ENCODE measurements at places on chromosomes 3 and 15.

- no peak for DNase-seq
Measured at GRCh38 chr3:172009803-172010202, 29.6 kb upstream of the FNDC3B start.

- no peak for DNase-seq
Measured at GRCh38 chr3:58521917-58522631, 14.9 kb downstream of the ACOX2 start.

DNA sequence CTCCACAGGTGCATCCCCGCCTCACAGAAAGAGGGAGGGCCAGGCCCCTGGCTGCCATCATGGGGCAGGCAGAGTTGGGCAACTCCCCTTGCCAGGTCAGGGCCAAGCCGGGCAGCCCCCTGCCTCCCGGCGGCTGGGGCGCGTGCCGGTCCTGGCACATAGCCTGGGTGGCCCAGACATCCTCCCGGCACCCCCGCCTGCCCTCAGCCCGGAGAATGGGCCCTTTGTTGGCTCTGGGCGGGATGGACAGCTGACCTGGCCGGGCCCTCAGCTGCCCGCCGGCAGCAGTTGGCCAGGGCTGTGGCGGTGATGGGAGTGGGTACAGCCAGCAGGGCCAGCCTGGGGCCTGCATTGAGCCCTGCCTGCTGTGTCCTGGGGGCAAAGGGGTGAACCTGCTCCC, 16.5 kb downstream of the PLXNA1 start:
- DNase-seq, result no peak

- DNase-seq, result no peak
Measured at GRCh38 chr3:131374741-131375140, 6.8 kb upstream of the NUDT16 start.

GRCh38 chr3:38382506-38383080, 36.0 kb downstream of the XYLB start:
- DNase-seq, result no peak

DNA sequence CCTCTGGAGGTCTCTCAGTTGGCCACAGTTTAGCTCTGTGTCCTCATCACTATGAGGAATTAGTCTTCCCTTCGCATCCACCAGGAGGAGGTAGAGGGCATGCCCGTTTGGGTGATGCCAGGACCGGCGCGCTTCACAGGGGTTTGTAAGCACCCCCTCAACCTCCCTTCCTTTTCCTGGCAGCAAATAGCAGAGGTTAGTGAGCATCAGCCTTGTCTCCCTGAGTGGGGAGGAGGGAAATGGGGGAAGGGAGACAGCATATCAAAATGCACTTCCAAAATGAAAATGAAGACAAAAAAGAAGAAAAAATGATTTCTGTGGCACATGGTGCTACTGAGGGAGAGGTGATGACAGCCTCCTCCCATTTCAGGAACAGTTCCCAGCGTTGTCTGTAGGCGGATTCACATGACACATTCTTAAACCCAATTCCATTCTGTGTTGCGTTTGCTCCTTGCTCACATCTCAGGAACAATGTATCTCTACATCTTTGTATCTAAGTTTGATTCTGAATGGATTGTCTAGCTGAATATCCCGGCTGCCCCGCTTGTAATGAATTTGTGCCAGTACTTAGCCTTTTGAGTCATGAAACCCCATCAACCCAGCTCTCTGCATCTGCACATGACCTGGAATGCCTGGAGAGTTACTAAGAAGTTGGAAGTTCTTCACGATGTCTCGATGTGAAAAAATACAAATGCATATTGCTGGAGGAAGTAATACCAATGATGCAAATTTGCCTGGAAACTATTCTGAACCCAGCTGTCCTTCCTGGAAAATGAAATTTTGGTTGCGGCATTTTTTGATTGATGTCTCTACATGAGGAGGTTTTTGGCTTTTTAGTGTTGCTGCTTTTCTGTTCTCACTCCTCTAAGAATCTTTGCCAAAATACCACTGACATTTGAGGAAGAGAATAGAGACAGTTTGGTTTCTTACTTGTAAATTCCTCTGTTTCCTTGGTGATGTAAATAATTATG, 45.2 kb downstream of the TYRO3 start:
- DNase-seq, result peak; percentile 59

DNA sequence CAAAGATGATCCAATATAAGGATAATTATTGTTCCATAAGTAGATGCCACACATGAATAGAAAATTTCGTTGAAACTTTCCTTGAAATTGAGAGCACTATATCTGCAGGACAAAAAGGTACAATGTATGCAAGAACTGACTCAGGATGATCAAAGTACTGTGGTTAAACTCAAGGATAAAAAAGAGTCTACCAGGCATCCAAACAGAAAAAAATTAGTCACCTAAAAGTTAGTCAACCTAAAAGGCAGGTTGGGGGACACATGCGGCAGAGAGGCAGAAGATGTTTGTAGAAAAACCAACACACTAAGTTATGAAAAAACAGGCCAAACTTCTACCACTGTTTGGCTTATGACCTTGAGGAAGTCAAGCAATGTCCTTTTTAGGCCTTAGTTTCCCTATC, 68.7 kb downstream of the GSK3B start:
- no peak for DNase-seq

GRCh38 chr3:65078748-65079147, 390.9 kb upstream of the ADAMTS9 start:
- no peak for DNase-seq

- DNase-seq, result no peak
Measured at GRCh38 chr15:45903283-45903682, 268.5 kb downstream of the SQOR start.

DNA sequence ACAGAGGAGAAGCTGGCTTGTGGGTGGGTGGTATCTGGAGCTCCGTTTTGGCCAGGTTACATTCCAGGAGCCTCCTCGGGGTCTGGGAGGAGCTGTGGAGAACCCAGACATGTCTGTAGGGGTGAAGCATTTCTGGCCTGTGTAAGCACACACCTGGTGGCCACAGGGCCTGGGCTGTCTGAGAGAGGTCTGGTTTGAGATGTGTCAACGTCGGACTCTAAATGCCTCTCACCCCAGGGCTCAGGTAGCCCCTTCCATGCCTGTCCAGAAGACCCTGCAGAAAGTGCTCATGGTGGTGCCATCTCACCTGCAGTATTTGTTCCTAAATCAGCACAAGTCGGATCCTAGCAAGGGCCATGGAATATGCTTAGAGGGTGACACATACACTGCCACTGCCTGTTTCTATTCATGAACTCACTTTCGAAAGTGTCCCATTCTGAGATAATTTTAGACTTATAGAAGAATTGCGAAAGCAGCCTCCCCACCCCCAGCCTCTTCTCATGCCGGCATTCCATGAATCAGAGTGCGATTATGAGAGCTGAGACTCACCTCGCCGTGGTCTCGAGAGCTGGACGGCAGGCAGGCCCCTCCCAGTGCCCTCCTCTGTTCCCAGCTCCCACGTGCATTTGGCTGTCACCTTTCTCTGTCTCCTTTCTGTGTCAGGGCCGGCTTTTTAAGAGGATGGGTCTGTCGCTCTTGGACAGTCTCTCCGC, 63.7 kb downstream of the KLF15 start:
- DNase-seq, result no peak
